Pulmonary artery endothelial cell (primary cell): ENCODE measurements at places on chromosomes 12 and 14. TPM values are rescaled to one million over a fixed set of nuclear protein-coding genes. Genes with fewer than 3 reads are reported as not detected.

GRCh38 chr14:90815822-90816662 is at the start of gene TTC7B:
TTC7B (minus strand) TSS chr14:90816430; CDS start chr14:90816295, 135 bp downstream.
- no peak for DNase-seq

DNA sequence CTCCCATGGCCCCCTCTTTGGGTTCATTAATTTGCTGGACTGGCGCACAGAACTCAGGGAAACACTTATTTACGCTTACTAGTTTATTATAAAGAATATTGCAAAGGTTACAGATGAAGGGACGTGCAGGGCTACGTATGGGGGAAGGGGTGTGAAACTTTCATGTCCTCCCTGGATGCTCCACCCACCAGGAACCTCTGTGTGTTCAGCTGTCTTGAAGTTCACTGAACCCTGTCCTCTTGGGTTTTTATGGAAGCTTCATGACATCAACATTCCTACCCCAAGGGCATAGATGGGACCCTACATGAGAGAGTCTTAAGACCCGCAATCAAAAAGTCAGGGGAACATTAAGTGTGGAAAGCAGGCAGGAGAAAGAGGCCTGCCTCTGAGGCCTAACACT is 58.1 kb downstream of the ADIPOR2 start:
- DNase-seq, result no peak

Gene KRT71
- not detected in 2 replicates for total RNA-seq

GRCh38 chr14:30287579-30288445 is 271.1 kb upstream of the G2E3 start:
- no peak for DNase-seq

GRCh38 chr14:26765768-26766520 is 168.1 kb upstream of the NOVA1 start:
- DNase-seq, result no peak

DNA sequence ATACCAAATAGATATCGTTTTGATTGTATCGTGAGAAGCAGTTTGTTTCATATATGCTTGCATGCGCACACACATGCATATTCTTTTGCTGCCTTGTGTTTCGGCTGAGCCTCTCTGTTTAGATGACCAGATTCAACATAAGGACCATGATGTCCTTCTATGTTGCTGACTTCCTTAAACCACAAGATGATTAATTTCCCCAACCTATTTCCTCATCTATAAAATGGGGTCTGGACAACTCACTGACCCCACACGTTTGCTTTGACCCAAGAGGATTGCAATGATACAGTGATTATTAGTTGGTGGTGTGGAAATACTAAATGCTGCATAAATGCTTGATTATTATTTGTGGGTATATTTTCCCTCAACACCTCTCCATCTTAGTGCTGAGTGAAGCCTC is 16.8 kb upstream of the FOS start:
- DNase-seq, result no peak

Gene UNG
- 26.7 and 43.3 TPM in 2 replicates for total RNA-seq

DNA sequence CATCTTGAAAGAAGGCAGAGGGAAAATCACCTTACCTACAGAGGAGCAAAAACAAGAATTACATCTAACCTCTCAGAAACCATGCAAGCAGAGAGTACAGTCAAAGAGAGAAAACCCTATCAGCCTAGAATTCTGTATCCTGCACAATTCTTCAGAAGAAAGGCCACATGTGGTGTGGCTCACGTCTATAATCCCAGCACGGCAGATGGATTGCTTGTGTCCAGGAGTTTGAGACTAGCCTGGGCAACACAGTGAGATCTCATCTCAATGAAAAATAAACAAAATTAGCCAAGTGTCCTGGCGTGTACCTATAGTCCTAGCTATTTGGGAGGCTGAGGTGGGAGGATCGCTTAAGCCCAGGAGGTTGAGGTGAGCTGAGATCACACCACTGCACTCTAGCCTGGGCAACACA is 48.2 kb downstream of the ATF7 start:
- DNase-seq, result no peak

Gene TC2N
- 0.07 TPM in 1 of 2 replicates, not detected in the other for total RNA-seq

Gene ENDOU
- total RNA-seq, result not detected in 2 replicates

Gene GPR162
- 9.0 and 13.5 TPM in 2 replicates for total RNA-seq

DNA sequence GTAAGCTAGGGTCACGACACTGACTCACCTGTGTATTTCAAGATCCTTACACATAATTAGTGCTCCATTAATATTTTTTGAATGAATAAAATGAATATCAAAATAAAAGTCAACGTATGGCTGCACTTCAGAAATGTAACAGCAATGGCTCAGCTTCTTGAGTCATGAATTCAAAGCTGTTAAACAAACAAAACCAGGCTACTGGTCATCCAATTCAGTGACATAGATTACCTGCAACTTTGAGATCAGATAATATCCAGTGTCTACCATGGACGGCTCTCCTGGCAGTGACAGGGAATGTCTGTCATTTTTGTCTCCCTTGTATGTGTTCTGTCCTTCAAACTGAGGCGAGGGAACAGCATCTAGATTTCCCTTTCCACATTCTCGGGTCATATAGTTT is 225.6 kb downstream of the EFCAB11 start:
- no peak for DNase-seq

Gene ACRBP
- total RNA-seq, result 0.11 and 0.26 TPM in 2 replicates

- peak; percentile 46 for DNase-seq
Measured at GRCh38 chr12:11482955-11483354, 87.6 kb upstream of the PRB2 start.

GRCh38 chr14:35045798-35046047 is 349 bp upstream of the FAM177A1 start:
- DNase-seq, result no peak

GRCh38 chr14:76708771-76709170 is 52.5 kb upstream of the VASH1 start:
- DNase-seq, result no peak

DNA sequence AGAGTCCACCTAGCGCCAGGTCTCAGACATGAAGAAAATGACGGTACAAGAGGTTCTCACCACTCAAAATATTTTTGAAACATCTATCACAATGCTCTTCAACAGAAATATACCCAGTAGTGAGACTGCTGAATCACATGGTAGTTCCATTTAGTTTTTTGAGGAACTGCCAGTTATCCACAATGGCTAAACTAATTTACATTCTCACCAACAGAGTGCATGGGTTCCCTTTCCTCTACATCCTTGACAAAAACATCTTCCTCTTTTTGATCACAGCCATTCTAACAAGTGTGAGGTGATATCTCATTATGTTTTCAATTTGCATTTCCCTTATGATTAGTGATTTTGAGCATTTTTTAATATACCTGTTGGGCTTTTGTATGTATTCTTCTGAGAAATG is 5.7 kb upstream of the GPR65 start:
- DNase-seq, result no peak

Gene SRP54
- 73.1 and 80.2 TPM in 2 replicates for total RNA-seq

DNA sequence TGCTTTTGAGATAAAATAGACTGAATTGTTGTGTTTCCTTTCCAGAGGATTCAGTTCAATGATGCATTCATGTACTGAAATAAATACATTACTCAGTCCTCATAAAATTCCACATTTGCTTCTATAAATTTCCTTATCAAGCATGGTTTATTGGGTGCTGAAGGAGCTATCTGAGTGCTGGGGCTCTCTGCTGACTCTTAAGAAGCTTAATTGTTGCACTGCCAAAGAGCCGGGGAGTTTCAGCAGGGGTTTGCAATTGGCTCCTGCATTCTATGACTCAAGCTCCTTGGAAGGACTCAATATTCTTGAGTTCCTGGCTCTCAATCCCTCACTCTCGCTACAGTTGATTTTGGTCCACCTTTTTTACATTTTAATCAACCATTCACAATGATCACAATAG is 69.8 kb upstream of the PYGL start:
- no peak for DNase-seq

GRCh38 chr14:52329678-52330369 is 15.7 kb downstream of the PTGER2 start:
- no peak for DNase-seq

DNA sequence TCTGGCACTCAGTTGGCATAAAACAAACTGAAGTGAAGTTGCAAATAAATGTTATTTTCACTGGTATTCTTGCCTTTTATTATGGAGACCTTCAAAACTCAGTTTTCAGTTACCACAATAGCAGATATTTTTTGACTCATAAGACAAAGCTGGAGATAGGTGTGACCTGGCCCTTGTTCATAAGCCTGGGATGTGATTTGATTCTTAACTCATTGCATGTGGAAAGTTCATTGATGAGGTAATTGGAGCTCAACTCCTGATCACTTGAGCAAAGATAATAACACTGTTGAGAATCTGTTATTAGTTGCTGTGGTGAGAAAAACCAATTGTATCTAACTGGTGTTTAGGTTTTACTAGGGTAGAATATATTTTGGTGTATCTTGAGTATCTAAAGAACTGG is 105.1 kb downstream of the AEBP2 start:
- no peak for DNase-seq

DNA sequence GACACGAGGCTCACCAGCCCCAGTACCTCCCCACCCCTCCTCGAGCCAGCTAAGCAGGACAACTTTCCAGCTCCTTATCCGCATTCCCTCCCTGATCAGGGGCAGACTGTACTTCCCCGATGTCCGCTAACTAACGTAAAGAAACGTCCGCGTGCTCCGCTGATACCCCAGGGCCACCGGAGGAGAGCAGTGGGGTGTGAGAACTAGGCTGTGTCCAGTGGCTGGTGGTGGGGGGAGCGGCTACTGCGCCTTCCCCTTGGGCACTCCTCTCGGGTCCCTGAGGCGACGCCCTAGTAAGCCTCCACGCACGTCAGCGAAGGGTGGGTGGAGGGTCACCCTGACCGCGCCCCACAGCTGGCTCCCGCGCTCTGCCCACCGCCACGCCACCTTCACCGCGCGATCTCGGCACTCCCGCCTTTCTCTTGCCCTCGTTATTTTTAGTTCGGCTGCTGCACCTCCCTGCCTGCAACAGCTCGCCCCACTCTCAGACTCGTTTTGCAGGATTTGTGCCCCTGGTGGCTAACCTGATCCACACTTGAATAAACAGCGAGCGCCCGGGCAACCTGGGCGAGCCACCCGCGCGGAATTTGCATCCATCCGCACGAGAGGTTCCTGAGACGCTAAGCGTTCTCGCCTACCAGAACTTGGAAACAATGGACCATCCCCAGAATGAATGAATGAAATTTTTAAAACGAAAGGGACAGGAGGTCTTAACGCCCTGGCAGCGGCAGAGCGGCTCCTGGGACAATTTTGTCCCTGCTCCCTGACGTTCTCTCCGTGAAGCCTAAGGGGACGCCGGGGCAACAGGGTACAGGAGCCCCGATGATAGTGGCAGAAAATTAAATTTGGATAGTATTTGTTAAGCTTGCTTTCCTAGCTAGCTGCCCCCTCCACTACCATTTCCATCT is 6.9 kb upstream of the BMP4 start:
- no peak for DNase-seq

Gene CD163
- total RNA-seq, result not detected in 2 replicates

GRCh38 chr14:66979101-66979974 is 209.9 kb upstream of the GARIN2 start:
- DNase-seq, result no peak

Gene TMTC1
- 15.0 and 49.9 TPM in 2 replicates for total RNA-seq

Gene SMCO2
- 0.13 and 0.14 TPM in 2 replicates for total RNA-seq

DNA sequence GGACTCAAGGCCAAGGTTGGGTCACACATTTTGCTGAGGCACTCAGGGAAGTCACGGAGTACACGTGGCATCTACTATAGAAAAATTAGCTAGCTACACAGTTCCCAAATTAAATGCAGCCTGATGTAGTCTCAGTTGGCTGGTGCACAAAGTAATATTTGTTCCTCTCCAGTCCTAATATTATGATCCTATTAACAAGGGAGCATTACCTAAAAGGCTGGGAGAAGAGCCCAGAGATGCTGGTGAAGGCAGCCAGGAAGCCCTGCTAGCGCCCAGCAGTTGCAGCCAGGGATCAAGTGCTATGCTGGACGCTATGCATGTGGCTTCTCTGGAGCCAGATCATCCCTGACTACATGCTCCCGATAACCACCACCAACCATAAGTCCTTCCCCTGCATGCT is 88.0 kb upstream of the GSC start:
- DNase-seq, result no peak

DNA sequence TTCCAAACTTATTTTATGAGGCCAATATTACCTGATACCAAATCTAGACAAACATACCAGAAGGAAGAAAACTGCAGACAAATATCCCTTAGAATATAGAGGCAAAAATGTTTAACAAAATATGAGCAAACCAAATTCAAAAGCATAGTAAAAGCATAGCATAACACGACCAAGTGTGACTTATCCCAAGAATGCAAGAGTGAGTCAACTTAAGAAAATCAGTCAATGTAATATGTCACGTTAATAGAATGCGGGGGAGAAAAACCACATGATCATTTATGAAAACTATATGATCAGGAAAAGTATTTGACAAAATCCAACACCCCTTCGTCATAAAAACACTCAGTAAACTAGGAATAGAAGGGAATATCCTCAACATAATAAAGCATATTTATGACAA is 217.3 kb downstream of the ADGRD1 start:
- DNase-seq, result no peak

Gene MORN3
- 0.63 and 1.6 TPM in 2 replicates for total RNA-seq

Gene INHBE
- not detected in 2 replicates for total RNA-seq

- DNase-seq, result no peak
Measured at GRCh38 chr14:33602396-33602795, 348.5 kb downstream of the EGLN3 start.

DNA sequence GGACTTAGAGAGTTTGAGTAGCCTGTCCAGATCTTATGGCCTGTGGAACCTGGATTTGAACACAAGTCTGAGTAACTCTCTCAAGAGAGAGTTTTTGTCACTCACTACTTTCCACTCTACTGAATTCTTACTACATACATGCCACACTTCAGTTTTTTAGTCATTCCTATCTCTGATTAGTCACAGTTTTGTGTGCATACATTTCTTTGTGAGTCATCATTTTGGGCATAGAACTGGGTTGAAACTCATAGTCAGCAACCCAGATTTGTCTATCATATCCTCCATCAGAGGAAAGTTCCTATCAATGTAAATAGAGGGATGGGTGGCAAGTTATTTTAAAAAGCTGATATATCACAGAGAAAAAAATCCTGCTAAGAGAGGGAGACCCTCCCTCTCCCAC is 42.9 kb downstream of the FLRT2 start:
- no peak for DNase-seq

Gene MMP14
- total RNA-seq, result 237 and 295 TPM in 2 replicates

DNA sequence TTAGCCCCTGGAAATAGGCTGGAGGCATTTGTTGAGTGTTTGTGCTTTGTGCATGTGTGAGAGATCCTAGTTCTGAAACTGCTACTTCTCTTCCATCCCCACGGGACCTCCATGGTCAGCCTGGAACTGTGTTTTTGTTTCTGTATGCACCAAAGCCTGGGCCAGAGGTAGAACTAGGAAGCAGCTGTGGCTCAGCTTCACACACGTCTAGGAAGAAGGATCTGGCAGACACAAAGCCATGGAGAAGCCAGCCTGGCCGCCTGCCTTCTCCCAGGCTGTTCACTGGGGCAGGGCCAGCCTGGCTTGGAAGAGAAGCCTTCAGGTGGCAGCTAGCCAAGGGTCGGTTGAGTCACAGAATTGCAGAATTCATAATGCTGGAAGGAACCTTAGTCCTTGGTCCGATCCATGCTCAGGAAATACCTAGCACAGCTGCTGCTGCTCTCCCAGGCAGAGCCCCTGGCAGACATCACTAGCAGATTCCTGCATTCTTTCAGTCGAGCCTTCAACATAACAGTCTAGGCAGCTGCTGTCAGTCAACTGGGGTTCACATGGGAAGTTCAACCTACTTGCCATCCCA is 27.0 kb downstream of the RIN3 start:
- DNase-seq, result peak; percentile 98

GRCh38 chr12:9372202-9372601 is 164.0 kb upstream of the PZP start:
- no peak for DNase-seq
